ENCODE measurements at places on chromosomes 5 and 9.

GRCh38 chr5:168513861-168514428 lies 15.2 kb upstream of the FBLL1 start:
- no peak for DNase-seq

GRCh38 chr9:30172206-30172605 lies 2212.2 kb upstream of the ACO1 start:
- no peak for DNase-seq

GRCh38 chr5:147629196-147629595 lies 119.3 kb upstream of the DPYSL3 start:
- DNase-seq: no peak

GRCh38 chr5:39580702-39581453 lies 156.1 kb upstream of the DAB2 start:
- DNase-seq: no peak

DNA sequence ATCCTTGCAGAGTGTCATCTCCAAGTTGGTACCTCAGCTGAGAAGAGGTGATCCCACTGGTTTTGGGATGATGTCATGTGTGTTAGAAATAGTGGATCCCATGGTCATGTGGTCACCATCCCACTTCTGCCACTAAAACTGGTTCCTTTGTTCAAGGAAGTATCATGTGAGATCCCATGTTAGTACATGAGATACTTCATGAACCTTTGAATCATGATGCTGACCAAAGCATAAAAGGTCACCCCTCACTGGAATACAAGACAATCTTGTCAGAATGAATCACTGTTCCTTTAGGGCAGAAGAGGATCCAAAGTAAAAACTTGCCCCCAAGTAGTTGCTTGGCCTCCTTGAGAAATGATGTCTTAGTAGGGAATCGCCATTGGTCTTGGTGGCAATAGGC lies 150.9 kb upstream of the MOCS2 start:
- DNase-seq: no peak

DNA sequence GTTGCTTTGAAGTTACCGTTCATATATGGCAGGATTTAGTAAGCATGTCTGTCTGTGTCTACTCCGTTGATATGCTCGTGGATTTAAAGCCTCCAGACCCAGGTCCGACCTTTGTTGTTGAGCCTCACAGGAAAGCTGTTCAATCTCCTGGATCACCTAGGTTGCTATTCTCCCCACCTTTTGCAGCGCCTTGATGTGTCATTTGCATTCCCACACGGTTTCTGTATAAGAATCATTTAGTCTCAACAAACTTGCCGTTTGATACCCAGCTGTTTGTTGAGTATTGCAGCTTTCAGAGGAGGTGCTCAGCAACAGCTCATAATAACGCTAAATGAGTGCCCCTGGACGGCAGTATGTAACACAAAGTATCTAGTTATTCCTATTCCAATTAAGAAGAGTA lies 1.2 kb upstream of the ADGRV1 start:
- DNase-seq: no peak

GRCh38 chr9:13648676-13649075 lies 369.2 kb upstream of the MPDZ start:
- no peak for DNase-seq

GRCh38 chr5:177431317-177432142 lies 5.1 kb downstream of the GRK6 start:
- no peak for DNase-seq

DNA sequence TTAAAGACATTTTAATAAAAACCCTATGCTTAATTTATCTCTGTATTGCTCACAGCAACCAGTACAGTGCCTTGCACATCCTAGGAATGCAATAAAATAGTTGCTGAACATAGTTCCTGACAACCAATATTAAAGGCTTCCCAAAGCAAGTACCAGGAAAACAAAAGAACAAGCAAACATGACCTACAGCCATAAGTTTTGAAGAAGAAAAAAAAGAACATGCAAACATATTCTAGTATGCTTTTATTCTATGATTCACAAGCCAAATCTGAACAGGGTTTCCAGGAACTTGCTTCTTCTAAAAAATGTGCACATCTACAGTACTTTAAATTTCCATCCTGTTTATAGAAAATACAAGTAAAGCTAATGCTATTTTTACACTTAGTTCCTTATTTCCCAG lies 4.5 kb downstream of the CEMIP2 start:
- DNase-seq: no peak

DNA sequence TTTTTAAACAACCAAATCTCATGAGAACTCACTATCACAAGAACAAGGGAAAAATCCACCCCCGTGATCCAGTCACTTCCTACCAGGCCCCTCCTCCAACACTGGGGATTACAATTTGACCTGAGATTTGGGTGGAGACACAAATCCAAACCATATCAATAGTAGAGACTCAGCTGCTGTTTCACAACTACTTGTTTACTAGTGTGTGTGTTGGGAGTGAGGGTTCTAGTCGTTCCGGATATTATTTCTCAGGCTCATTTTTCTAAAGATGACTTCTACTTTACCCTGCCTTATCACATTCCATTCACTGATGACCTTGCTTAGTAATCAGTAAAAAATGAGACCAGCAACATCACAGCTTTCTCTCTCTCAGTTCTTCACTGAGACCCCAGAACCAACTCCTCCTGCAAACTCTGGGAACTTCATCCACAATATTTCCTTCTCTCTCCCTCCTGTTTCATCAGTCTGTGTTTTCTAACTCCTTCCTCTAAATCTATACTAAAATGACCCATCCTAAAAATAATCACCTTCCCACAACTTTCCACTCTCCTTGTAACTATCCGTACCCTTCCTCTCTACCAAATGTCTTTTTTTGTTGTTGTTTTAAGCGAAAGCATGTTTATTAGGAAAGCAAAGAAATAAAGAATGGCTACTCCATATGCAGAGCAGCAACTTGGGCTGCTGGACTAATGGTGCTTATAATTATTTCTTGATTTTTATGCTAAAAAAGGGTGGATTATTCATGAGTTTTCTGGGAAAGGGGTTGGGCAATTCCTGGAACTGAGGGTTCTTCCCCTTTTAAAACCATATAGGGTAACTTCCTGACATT lies 121.5 kb upstream of the SPRY4 start:
- no peak for DNase-seq

GRCh38 chr5:1245905-1246576 lies 20.9 kb downstream of the SLC6A18 start:
- DNase-seq: no peak

GRCh38 chr5:41370482-41370881 lies 139.9 kb downstream of the PLCXD3 start:
- DNase-seq: no peak

DNA sequence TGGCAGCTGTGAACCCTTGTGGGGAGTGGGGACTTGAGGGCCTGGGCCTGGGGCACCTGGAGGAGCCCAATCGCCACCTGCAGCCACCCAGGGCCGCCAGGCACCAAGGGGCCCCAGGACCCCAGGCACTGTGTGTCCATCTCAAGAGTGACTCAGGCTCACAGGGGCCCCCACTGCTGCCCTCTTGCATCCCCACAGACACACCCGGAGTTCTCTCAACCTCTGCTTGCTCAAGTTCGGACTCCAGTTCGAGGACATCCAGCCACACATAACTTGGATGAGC lies 51.9 kb downstream of the MRPL36 start:
- no peak for DNase-seq

DNA sequence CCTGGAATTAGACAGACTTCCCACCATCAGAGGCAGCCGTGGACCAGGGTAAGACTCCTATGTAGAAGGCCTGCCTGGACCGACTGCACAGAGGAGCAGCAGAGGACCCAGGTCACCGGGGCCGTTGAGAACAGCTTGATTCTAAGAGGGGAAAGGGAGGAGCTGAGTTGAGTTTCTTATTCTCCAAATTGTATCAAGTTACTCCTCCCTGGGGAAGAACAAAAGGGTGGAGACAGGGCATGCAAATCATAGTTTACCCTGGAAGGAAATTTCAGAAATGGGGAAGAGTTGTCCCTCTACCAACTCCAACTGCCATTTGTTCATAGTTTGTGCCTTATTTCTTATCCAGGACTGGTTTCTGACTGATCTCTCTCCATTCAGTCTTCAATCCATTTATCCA lies 20.9 kb upstream of the SLC31A2 start:
- DNase-seq: no peak

- no peak for DNase-seq
Measured at GRCh38 chr9:8553444-8553843, 753.9 kb upstream of the DMAC1 start.

DNA sequence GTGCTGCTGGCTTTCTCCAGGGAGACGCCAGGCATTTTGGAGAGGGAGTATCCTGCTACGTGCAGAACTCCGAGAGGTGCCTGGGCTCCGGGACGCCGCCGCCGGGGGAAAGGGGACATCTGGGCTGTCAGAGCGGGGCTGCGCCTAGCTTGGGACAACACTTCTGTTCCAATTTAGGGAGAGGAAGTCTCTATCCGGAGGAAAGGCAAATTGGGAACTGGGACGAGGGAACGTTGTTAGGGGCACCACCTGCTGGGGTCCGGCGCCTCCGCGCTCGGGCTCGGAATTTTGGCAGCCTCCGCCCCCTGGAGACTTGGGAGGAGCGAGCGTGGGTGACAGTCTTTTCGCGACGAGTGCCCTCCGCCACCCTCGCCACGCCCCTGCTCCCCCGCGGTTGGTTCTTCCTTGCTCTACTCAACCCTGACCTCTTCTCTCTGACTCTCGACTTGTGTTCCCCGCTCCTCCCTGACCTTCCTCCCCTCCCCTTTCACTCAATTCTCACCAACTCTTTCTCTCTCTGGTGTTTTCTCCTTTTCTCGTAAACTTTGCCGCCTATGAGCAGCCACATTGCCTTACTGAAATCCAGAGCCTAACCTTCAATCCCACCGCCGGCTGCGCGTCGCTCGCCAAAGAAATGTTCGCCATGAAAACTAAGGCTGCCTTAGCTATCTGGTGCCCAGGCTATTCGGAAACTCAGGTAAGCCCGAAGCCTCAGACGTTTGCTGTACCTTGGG lies 1.6 kb downstream of the TSLP start:
- no peak for DNase-seq

- no peak for DNase-seq
Measured at GRCh38 chr9:108776920-108777639, 78.7 kb downstream of the ACTL7B start.

DNA sequence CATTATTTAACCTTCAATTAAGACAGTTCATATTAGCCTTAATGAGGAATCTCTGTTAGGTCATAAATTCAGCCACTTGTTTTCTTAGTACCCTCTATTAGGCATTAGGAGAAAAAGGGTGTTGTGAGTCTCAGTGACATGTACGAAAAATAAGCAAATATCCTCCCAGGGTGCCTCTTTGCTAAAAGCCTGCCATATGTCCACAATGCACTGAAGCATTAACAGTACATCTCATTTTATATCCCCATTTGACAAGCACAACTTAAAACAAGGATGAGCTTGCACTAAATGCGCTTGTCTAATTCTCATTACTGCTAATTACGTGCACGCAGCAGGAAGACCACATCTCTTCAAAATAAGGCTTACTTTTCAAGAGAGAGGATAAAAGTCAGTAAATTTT lies 48.4 kb upstream of the SRFBP1 start:
- no peak for DNase-seq

GRCh38 chr9:3916411-3916810 lies 383.5 kb downstream of the GLIS3 start:
- DNase-seq: no peak

GRCh38 chr5:146457431-146457830 lies 10.3 kb downstream of the TCERG1 start:
- DNase-seq: no peak

- no peak for DNase-seq
Measured at GRCh38 chr9:107530679-107531078, 41.1 kb upstream of the KLF4 start.

DNA sequence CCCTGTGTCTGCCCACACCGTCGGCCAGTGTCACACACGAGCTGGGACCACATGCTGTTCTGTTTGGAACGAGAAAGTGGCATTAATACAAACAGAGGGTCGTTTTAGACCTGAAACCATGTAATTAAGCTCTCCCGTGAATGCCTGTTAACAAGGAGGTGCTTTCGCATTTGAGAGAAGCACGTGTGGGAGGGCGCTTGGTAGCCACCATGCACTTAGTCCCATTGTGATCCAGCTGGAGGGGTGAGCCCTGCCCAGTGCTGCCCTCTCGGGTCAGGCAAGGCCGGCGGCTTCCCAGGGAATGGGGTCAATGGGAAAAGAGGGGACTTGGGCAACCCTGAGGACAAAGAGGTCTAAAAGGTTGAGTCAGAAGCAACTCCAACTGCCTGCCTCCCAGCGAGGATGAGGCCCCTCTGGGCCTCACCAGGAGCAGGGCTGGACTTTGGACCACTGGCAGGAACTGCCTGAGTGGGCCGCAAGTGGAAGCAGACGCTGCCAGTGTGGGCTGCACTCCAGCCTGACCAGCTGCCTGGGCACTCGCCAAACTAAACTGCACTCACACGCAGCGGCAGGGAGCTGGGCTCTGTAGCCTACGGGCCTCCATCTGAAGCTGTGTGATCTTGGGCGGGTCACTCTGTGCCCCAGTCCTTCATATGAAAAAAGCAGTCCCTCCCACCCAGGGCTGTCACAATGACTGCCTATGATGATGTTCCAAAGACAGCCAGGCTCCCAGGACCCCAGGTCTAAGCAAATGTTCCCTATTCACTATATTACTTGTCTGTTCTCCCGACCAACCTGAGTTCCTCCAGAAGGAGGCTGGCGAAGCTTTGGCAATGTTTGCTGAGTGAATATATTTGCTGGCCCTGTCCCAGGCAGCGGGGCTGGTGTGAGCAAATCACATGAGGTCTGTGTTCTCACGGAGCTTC lies 195.7 kb downstream of the CDK5RAP2 start:
- no peak for DNase-seq

DNA sequence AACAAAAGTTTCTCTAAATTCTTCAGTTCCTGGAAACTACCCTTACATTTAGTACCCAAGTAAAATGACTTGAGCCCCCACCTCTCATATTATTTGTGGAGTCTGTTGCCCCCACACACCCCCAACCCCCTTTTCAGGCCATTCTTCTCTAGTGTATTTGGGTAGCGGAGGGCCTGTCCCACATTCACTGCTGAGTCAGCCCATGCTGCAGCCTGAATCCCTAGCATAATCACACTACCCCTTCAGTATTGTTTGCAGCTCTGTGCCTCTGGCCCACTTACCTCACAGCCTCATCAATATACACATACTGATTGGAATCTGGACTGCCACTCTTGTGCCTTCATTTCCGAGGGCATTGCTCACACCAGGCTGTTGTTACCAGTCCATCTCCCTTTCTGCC lies 26.8 kb downstream of the RGS7BP start:
- DNase-seq: no peak

Measured in hippocampal formation (tissue), 2 donors.